ENCODE measurements at places on chromosomes 5 and 9. TPM values are rescaled to one million over a fixed set of nuclear protein-coding genes. Genes with fewer than 3 reads are reported as not detected.

DNA sequence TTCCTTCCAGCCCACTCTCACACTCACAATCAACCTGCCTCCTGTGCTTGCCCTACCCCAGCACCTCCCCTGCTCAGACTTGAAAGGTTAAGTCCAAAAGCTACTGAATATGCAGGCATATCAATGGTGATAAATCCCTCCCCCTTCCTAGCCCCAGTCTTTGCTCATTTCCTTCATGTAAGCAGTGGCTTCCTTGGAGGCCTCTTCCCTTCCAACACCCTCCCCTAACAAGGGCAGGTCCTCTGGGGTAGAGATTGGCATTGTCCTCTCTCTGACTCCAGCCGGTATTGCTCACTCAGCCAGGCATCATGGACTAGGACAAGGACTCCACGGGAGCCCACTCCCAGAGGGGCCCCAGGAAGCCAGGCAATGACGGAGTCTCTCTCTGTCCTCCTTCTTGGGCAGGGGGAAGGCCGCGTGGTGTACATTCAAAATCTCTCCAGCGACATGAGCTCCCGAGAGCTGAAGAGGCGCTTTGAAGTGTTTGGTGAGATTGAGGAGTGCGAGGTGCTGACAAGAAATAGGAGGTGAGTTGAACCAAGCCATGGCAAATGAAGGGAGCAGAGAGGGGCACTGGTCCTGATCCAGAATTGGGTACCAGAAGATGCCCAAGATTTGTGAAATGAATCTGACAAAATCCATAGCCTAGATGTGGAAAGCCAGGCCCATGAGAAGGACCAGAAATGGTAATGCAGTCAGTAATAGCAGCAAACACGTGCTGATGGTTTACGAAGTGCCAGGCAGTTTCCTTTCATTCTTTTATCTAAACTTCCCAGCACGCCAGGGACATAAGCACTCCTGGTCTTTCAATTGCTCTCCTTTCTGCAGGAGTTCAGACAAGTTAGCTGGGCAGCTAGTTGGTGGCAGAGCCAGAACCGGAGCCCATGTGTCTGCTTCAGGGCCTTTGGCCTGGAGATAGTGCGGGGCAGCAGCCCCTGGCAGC is 102.5 kb downstream of the PDE6A start:
- no peak overlapping the region for H3K4me3 ChIP-seq
- H3K27ac ChIP-seq, result peak overlapping the region; percentile 82
- H3K27me3 ChIP-seq, result no peaks in the 10 kb centered on the region
- peaks cover 16% of the 10 kb centered on the region for H3K4me1 ChIP-seq
- no peak for DNase-seq
- peaks cover 19% of the 10 kb centered on the region for H3K36me3 ChIP-seq

- H3K27me3 ChIP-seq, result no peaks in the 10 kb centered on the region
- DNase-seq, result no peak
- no peaks in the 10 kb centered on the region for H3K36me3 ChIP-seq
- no peak overlapping the region for H3K4me3 ChIP-seq
- peaks cover 16% of the 10 kb centered on the region for H3K4me1 ChIP-seq
- H3K27ac ChIP-seq, result peak overlapping the region; percentile 69
Observed at GRCh38 chr5:66742896-66743247, 146.7 kb downstream of the MAST4 start.

DNA sequence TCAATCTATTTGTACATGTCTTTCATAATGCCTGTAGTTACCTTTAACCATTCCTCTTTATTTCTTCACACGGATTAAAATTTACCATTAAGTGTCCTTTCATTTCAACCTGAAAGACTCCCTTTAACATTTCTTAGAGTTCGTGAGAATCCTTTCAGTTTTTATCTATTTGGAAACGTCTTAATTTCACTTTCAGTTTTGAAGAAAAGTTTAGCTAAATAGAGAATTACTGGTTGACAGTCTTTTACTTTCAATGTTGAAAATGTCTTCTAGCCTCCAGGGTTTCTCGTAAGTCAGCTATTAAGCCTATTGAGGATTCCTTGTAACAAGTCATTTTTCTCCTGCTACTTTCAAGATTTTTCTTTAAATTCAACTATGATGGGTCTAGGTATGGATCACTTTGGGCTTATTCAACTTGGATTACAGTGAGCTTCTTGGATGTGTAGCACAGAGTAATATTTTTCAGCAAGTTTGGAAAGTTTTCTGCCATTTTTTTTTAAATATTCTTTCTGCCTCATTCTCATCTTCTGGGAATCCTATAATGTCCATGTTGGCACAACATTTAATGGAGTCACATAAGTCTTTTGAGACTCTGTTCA is 48.5 kb downstream of the RFX3 start:
- H3K4me3 ChIP-seq, result no peak overlapping the region
- H3K4me1 ChIP-seq, result no peaks in the 10 kb centered on the region
- H3K27me3 ChIP-seq, result no peaks in the 10 kb centered on the region
- peak overlapping the region; percentile 27 for H3K27ac ChIP-seq
- H3K36me3 ChIP-seq, result no peaks in the 10 kb centered on the region

Gene PCDHGA11
- total RNA-seq, result 2.3 TPM

Gene IL3
- not detected for total RNA-seq
